Central memory CD4-positive, alpha-beta T cell (primary cell): ENCODE measurements at places on chromosomes 5 and 9.

DNA sequence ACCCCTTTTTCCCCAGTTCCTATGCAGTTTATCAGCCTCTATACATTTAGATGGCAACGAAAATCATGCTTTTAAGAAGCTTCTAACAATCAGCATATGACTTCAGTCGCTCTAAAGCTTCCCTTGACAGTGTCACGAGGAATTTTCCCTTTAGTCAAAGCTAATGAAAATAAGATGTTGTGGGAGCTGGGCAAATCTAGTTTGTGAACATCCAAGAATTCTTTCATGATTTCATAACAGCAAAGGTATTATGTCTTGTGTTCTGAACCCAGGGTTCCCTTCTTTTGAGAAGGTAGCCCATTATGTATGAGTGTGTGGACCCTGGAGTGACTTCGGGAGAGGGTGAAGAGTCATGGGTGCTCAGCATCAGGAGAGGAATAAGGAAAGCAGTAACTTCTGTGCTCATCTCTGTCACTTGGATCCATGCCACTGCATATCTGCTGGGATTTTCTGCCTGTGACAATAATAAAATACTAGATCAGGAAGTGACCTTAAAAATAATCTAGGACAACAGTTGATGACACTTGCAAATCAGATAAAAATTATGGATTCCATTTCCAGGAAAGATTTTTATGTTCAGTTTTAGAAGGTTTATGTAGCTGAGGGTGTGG lies 102.4 kb downstream of the PCSK1 start:
- no peak for DNase-seq

- no peak for DNase-seq
Observed at GRCh38 chr5:9500193-9500592, 45.7 kb downstream of the SEMA5A start.

- DNase-seq = no peak
Observed at GRCh38 chr5:42531611-42532010, 108.4 kb downstream of the GHR start.

GRCh38 chr5:106759152-106759551 lies 911.6 kb downstream of the EFNA5 start:
- no peak for DNase-seq

- DNase-seq = no peak
Observed at GRCh38 chr5:176519810-176520720, 17.1 kb downstream of the RNF44 start.

DNA sequence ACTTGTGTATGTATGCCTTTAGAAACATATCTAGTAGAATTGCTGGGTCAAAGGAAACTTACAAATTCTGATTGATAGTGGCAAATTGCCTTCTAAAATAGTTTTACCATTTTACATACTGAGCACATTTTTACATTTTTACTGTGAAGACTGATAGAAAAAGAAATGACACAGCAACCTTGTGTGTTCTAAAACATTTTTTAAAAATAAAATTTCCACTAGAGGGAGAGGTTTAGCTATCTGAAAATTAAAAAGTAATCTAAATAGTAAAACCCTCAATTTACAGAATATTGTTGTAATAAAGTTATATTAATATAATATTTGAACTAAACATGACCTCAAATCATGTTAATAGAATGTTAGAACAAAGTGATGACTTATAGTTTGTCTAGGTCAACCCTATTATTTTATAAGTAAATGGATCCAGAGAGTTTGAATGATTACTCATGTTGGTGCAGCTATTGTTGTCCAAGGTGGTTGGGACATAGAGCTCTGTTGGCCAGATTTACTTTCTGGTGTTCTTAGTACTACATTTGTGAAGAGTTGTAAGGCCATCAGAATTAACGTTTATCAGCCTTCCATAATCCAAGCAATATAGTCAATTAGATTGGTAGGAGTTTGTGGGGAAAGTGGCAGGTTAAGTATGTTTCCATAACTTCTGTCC lies 17.2 kb downstream of the CENPP start:
- no peak for DNase-seq

- DNase-seq = no peak
Observed at GRCh38 chr9:27625751-27626150, 52.5 kb upstream of the C9orf72 start.

GRCh38 chr5:98779264-98779877 lies 5.9 kb downstream of the RGMB start:
- no peak for DNase-seq

DNA sequence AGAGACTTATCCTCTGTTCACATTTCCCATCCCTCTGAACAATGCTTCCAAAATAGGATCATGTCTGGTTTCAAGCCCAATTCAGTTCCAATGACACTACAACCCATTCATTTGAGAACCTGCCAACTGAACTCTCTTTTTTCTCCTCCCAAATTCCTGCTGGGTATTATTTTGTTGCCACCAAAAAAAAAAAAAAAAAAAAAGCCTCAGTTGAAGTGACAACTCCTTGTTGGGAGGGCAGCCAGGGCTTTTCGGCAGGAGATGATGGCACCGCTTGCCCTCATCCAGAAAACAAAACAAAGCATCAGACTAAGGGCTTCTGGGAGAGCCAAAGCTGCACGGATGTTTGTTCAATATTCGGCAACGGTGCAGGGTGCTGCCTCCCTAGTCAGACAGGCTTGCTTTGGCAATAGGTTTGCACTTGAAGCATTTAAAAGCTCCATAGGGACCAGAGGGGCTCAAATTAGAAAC lies 30.6 kb upstream of the TRIM32 start:
- no peak for DNase-seq

GRCh38 chr5:124402144-124402581 lies 344.3 kb downstream of the ZNF608 start:
- no peak for DNase-seq

DNA sequence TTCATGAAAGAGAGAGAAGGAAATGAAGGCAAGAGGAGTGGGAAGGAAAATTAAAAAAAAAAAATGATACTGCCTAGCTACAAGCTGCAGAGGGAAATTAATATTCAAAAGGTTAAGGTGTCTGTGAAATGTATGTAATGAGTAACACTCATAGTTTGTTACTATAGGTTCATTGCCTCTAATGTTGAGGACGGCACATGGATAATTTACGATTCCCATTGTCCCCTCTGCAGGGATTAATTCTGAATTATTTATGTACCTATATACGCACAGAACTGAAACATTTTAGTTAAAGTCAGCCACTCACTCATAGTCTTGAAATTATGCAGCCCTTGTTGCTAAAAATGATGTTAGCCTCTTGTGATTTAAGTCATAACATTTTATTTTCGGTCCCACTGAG lies 869.1 kb downstream of the NR2F1-AS1 start:
- DNase-seq = no peak
